ENCODE measurements at places on chromosomes 12 and 14.

- DNase-seq = no peak
These were observed 5.3 kb downstream of the ANKS1B start for GRCh38 chr12:99979471-99979870.

GRCh38 chr14:35934499-35934898, 108.4 kb downstream of the BRMS1L start:
- DNase-seq = no peak

- no peak for DNase-seq
These were observed 34.6 kb downstream of the HECTD4 start for GRCh38 chr12:112347581-112347982.

GRCh38 chr14:88380405-88380804, 5.1 kb upstream of the SPATA7 start:
- DNase-seq = no peak

GRCh38 chr14:103925316-103925715, 2.9 kb upstream of the TDRD9 start:
- DNase-seq = no peak

DNA sequence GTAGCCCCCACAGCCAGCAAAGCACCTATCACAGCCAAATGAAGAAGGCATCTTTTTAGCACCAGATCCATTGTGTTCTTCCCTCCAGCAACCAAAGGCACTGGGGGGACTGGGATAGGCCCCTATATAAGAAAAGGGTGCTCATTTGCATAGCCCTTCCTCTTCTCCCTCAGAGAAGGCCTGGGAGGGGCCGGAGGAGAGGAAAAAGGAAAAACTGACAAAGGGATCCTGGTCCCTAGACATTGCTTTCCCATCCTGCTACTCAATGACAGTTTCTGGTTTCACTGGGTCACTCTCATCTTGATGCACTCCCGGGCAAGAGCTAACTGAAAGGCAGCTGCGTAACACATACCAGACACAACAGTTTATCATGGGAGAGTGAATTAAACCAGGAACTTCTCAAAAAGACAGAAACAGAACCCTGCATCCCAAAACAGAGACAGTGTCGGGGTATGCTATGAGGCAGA, at the start of gene PMEL:
TSS of gene PMEL (minus strand) at position 102 of the 467 bp plus-strand sequence. CDS start at position 71, 31 bp downstream.
- no peak for DNase-seq

DNA sequence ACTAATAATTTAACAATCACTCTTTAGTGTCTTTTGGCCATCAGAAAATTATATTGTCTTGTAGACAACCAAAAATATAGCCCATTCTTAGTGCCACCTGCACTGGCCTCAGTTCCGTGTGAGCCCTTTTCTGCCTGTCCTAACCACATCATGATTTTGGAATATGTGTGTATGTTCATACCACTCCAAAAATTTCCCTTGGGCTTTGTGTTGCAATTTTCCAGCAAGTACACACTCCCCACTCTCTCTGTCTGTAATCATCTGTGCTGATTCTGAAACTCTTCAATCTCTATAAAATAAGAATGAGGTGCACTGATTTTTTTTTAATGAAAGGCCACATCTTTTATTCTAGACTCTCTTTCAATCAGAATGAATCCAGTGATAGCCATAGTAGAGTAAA, 196.0 kb downstream of the PIK3C2G start:
- no peak for DNase-seq

GRCh38 chr12:101230547-101230946, 20.5 kb upstream of the SLC5A8 start:
- DNase-seq = no peak

DNA sequence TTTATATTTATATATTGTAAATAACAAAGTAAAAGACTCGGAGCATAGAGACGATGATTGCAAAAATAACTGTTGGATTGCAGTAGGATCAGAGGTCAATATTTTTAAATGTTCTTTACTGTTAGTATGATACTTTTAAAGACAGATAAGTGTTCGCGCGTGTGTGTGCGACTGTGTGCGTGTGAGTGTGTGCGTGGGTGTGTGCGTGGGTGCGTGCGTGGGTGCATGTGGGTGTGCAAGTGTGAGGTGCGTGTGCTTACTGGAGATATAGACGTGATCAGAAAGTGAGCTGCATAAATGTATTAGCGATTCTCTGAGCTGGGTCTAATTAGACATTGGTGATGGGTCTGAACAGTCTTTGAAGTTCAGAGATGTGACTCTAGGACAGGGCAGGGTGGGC, 142.9 kb downstream of the RIMBP2 start:
- DNase-seq = no peak

DNA sequence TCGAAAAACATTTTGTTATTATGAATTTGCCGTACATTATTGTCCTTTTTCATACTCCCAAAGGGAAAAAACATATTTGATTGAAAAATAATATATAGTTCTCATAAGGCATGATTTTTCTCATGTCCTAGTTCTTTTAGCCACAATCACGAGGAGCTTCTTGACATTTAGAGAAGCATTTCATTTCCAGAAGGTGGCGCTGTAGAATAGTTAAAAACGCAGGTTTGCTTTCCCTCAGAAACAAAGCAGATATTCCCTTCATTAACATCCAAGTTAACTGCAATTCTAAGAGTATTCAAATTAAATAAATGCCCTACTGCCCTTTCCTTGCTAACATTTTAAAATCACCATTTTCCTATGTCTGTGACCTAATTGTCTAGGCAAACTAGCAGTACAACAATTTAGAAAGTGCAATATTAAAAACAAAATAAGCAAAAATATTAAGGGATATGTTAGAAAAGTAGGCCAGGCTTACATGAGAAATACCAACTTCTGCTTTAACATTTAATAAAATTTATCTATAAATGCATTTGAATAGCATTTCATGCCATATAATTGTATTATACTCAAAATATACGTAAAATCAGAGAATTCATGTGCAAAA, 10.9 kb upstream of the PIK3C2G start:
- DNase-seq = no peak

- DNase-seq = no peak
These were observed 370.5 kb downstream of the RAD51B start for GRCh38 chr14:68190032-68190431.

DNA sequence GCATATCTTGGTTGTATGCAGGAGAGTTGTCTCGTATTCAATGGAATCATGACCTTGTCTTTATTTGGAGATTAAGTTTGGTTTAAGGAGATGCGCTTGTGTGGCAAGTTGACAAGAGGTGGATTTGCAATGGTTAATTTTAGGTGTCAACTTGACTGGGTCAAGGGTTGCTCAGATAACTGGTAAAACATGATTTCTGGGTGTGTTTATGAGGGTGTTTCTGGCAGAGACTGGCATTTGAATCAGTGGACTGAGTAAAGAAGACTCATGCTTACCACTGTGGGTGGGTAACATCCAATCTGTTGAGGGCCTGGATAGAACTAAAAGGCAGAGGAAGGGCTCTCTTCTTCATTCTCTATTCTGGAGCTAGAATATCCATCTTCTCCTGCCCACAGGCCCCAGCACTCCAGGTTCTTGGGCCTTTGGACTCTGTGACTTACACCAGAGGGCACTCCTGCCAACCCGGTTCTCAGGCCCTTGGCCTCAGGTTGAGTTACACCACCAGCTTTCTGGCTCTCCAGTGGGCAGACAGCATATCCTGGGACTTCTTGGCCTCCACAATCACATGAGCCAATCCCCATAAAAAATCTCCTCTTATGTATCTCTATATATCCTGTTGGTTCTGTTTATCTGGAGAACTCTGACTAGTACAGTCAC, 141.5 kb upstream of the ARID2 start:
- DNase-seq = no peak

GRCh38 chr14:26987744-26988363, 390.0 kb upstream of the NOVA1 start:
- DNase-seq = no peak

DNA sequence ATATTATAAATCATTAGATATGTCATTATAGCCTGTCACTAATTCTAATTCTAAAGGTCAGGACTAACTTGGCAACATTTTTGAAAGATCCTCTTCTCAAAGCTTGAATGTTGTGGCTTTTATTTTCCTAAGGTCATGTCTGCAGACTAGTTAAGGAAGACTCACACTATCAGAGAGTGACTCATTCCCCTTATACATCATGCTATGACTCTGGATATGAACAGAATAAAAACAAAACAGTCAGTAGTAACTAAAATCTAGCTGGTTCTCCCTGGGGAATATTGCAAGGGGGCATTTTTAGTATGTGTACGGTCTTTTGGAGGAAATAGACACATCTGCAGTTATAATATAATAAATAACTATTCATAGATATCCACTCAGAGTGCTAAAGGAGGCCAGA, 170.6 kb downstream of the SLC2A13 start:
- DNase-seq = no peak

DNA sequence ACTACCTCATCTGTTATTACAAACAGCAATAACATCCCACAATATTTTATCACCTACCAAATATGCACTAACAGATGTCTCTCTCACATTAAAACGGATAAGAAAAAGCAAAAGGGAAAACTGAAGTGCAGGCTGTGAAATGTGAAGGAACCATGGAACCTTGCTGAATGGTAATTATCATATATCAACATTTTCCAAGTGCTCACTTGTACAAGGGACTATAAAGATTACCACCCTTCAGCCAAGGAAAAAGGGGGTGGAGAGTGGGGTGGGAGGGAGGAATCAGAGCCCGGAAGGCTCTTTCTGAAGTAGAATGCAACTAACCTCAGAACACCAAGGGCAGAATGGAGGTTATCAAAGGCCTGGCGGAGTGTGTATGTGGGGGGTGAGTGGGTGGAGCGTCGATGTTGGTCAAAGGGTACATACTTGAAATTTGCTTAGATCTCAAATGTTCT, 1.2 kb downstream of the SNX6 start:
- peak; percentile 6 for DNase-seq

DNA sequence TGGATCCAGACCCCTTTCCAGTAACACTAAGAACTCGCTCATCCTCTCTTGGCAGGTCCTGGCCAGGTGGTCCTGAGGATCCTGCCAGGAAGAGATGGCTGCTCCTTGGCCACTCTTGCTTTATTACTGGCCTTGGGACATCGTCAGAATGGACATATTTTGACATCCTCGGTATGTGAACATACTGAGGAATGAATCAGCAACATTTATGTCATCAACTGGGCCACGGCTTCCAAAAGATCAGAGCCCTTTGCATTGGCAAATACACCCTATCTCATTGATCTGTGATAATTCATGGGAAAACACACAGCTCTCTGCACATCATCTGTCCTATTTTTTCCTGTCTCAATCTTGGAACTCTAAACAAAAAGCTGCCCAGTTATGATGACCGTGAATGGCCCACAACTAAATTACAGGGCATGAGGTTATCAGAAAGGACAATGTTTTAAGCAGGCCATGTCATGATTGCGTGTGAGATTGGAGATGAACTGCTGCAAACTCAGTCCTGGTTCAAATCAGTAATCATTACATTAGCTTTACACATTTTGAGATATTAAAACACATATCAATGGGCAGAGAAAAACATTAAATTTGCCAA, 1325.8 kb downstream of the AACS start:
- DNase-seq = no peak

DNA sequence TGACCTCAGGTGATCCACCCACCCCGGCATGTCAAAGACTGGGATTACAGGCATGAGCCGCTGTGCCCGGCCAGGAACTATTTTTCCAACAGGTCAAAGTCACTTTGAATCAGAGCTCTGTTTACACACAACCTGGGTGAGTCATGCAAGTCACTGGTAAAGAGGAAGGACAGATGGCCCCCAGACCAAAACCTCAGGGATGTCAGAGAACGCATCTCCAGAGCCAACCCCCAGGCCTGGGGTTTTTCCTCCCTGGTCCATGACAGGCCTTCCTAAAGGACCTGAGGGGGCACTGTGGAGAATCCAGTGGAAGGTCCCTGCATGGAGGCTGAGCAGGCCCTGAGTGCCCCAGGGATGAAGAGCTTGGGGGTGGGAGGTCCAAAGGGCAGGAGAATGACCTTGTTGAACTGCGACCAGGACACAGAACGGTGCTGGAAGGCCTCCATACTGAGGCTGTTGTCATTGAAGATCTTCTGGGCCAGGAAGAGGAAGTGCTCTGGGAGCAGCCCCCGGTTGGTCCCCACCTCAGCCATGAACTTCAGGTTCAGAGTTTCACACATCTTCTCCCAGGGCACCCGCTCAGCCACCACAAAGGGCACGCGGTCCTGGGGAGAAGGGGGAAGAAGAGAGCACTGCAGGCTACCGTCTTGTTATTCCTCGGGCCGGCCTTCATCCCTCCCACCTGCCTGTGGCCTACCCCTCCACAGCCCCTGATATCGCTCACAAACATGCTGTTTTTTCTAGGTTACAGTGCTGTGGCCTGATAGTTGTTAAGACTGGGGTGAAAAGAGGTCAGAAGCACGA, 9.1 kb downstream of the STAT6 start:
- DNase-seq = no peak

GRCh38 chr12:79690142-79690637, 574 bp downstream of the PAWR start:
- no peak for DNase-seq

- DNase-seq = no peak
These were observed 37.0 kb downstream of the YAF2 start for GRCh38 chr12:42201063-42201462.

- no peak for DNase-seq
These were observed 39.8 kb downstream of the PRIMA1 start for GRCh38 chr14:93748208-93749075.

DNA sequence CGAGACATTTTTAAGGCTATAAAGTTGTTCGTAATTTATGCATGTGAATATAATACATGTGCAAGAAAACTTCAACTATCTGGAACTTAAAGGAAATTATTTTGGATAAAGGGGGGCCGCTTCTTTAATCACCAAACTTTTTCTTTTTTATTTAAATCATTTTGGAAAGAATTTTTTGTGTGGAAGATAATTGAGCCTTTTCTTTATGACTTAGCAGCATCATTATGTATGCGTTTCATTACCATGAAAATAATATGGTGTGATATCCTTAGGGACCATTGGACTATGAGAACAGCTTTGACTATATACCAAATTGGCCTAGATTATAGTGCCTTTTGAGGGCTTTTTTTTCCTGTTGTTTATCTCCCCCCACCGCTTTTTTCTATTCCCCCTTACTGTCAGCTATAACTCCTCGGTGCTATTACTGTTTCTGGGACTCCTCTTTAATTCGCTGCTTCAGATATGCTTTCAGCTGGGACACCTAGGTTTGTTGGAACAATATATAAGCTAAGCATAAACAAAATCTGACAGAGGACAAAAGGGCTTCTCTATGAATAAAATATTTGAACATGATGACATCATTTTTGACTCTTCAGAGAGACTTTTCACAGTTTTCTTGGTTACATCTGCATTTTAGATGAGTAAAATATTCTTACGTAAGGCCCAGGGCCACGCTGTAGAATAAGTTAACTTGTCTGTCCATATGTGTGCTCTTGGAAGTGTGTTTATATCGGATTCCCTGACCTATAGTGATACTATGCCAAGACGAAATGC, 392.7 kb downstream of the NPAS3 start:
- DNase-seq = no peak
